Smooth muscle cell of the brain vasculature (primary cell): ENCODE measurements at places on chromosomes 12 and 14.

- no peak for DNase-seq
These were observed 132.6 kb downstream of the SLC38A6 start for GRCh38 chr14:61113561-61114225.

DNA sequence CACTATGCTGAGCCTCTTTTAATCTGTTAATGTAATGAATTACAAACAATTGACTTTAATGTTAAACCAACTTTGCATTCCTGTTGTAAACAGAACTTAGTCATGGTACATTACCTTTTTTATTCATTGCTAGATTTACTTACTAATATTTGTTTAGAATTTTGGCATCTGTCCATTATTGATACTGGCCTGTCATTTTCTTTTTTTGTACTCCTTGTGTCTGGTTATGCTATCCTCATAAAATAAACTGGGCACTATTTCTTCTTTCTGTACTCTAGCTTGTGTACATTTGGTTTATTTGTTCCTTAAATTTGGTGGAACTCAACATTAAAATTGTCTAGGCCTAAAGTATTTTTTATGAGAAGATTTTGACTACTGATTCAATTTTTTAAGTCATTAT, 32.1 kb downstream of the SPATA7 start:
- DNase-seq: no peak

GRCh38 chr12:21451529-21451928, 14.1 kb downstream of the PYROXD1 start:
- DNase-seq: no peak

GRCh38 chr12:93440043-93440835, 1.5 kb downstream of the UBE2N start:
- DNase-seq: no peak

DNA sequence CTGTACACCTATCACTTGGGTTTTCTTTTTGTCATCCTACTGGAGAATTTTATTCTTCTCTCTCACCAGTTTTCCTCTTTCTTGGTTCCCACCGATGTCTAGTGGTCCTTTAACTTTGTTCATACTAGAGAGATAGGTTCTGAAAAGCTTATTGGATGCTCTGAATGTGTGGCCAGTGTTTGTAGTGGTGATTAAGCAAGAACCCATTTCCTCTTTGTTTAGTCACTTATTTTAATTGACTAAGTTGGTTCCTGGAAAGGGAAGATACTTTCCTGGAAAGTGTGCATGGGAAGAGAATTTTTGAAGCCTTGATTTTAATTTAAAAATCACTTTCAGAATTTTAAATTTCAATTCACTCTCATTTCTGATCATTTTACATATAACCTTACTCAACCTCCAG, 127.2 kb downstream of the OTOGL start:
- no peak for DNase-seq
